ENCODE measurements at places on chromosomes 3 and 15.

DNA sequence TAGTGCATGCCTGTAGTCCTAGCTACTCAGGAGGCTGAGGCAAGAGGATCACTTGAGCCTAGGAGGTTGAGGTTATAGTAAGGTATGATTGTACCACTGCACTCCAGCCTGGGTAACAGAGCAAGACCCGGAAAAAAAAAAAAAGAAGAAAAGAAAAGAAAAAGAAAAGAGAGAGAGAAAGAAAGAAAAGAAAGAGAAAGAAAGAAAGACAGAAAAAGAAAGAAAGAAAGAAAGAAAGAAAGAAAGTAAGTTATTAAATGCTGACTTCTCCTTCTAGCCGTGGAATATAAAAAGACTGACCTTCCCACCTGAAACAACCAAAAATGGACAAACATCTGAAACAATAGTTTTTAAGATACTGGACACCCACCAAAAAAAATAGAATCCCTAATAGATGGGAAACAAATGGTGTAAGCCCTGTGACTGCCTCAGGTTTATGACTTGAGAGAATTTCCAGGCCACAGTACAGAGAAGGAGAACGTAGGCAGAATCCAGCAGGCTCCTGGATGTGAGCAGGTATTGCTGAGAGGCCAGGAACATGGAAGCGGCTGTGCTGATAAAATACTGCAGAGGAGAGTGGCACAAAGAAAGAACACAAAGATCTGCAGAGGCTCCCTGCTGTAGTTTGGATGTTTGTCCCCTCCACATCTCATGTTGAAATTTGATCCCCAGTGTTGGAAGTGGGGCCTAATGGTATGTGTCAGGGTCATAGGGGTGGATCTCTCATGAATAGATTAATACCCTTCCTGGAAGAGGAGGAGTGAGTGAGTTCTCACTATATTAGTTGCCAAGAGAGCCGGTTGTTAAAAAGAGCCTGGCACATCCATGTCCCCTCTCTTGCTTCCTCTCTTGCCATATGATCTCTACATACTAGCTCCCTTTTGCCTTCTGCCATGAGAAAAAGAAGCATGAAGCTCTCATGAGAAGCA lies 41.8 kb upstream of the PRSS50 start:
- DNase-seq, result no peak

DNA sequence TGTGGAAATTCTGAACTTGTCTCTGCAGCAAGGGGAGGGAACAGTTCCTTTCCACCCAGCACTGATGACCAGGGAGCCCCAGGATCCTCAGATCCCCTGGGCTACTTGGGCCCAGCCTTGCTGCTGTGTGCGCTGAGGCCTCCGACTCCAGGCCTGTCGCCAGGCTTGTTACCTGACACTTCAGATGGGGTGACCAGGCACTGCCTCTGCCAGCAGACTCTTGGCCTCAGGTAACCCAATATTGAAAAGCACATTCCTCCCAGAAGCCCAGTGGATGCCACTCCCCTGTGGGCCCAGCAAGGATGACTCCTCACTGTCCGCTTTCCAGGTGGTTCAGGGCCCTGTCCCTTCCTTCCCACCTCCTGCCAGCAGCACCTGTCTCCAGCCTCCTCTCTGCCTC lies 3.5 kb upstream of the PLA2G4E start:
- DNase-seq, result no peak

GRCh38 chr3:10804183-10804648 lies 11.8 kb upstream of the SLC6A11 start:
- DNase-seq, result no peak

- DNase-seq, result no peak
These were observed 21.2 kb downstream of the KATNBL1 start for GRCh38 chr15:34188711-34189110.

GRCh38 chr3:37806505-37807200 lies 55.0 kb upstream of the CTDSPL start:
- DNase-seq, result no peak
